ENCODE measurements at places on chromosomes 3 and 15.

DNA sequence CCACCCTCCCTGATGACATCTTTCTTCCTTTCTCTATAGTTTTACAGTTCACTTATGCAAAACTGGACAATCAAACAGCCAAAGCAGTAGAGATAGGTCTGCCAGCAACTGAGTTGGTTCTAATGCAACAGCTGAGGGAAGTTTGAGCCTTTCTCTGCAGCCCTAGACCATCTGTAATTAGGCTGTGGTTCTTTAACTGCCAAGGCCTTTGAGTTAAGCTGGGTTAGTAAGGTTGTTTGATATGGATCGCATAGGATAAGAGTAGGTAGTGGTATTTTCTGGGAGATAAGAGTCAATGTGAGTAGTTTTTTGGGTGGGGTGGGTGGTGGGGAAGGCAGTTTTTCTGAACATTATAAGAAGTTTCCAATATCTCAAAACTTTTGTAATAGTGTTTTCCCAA, 3.0 kb downstream of the RPL39L start:
- no peak for DNase-seq

GRCh38 chr3:68458581-68458980, 473.8 kb downstream of the TAFA4 start:
- DNase-seq, result no peak

DNA sequence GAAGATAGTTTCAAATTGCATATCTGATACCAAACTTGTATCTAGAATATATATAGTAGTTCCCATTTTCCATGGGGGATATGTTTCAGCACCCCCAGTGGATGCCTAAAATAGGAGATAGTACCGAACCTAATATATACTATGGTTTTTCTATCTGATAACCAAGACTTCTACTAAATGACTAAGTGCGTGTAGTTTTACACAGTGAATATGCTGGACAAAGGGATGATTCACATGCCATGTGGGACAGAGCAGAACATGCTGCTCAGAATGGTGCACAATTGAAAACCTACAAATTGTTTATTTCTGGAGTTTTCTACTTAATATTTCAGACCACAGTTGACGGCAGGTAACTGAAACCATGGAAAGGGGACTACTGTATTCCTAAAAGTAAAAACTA, 73.4 kb upstream of the TP63 start:
- no peak for DNase-seq

DNA sequence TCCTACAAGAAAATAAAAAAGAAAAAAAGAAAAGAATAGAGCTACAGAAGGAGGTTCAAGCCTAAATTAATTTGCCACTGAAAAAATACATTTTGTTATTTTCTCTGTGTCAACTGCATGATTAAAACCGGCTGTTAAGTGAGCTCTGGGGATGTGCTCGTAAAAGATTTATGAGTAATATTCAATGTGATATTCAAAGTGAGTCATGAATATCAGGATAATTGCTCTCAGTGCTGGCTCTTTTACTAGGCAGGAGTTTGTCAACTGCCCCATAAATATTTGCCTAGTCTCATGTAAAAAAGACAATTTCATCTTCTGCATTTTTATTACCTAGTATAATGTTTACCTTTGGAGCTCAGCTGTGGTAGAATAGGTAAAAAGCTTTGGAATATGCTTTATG, 78.9 kb downstream of the CDIN1 start:
- no peak for DNase-seq

GRCh38 chr3:46960081-46960701, 16.4 kb downstream of the CCDC12 start:
- no peak for DNase-seq

- DNase-seq, result no peak
Measured at GRCh38 chr3:62143843-62144450, 229.4 kb downstream of the FEZF2 start.

GRCh38 chr15:78103406-78104118, 11.2 kb downstream of the SH2D7 start:
- peak; percentile 50 for DNase-seq

Data from CD4-positive, alpha-beta T cell treated with Interleukin-1 beta for 1 hour (primary cell).